Calu3 (cell line): ENCODE measurements at places on chromosomes 5 and 9.

DNA sequence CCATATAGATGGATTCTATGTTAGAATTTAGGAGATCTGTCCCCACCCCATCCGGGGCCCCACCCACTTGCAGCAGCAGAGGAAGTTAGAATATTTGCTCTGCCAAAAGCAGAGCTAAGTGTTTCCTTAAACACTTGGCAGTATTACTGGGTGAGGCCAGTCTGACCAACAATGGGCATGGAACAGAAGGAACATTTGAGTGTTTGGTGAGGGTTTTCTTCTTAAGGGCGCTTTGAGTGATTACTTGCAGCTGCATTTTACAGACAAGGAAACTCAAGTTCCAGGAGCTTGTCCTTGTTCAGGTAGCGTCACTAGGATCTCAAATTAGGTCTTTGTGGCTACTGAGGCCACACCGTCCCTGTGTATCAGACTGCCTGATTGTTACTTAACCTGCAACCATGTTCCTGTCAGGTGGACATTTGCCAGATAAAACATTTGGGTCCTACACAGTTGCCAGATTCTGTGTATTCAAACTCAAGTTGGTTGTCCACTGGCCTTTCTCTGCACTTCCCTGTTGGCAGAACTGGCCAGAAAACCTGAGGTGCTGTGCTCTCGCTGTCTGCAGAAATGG is 59.3 kb downstream of the SLC46A2 start:
- no peaks in the 10 kb centered on the region for H3K27me3 ChIP-seq
- no peaks in the 10 kb centered on the region for H3K36me3 ChIP-seq
- peak; percentile 28 for DNase-seq

GRCh38 chr5:179288101-179288808 is 57.0 kb downstream of the ADAMTS2 start:
- DNase-seq: no peak
- no peak overlapping the region for H3K27ac ChIP-seq
- H3K36me3 ChIP-seq: no peaks in the 10 kb centered on the region
- no peak overlapping the region for H3K4me3 ChIP-seq
- H3K4me1 ChIP-seq: no peaks in the 10 kb centered on the region
- H3K27me3 ChIP-seq: peaks cover 10% of the 10 kb centered on the region

DNA sequence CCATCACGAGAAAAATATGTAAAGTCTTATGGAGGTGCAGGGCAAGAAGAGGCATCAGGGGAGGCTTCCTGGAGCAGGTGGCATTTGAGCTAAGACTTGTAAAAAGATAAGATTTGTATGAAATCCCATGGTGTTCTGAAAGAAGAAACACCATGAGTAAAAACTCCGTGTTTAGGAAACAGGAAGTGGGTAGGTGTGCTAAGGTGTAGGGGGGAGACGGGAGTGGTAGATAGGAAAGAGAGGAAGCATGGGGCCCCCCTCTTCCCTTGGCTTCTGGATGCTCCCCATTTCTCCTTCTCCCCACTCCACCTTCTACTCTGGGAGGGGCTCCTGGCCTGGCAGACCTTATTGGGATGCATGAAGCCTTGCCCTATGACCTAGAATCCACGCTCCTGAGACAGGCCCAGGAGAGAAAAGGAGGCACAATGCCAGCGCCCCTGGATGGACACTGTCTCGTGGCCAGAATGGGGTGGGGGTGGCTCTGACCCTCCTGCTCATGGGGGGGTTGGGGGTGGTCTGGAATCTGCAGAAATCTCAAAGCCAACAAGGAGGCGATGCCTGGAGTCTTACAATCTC is 103.6 kb downstream of the GTF3C4 start:
- H3K27ac ChIP-seq: no peak overlapping the region
- no peaks in the 10 kb centered on the region for H3K27me3 ChIP-seq
- H3K4me1 ChIP-seq: no peaks in the 10 kb centered on the region
- no peak for DNase-seq
- no peak overlapping the region for H3K4me3 ChIP-seq

DNA sequence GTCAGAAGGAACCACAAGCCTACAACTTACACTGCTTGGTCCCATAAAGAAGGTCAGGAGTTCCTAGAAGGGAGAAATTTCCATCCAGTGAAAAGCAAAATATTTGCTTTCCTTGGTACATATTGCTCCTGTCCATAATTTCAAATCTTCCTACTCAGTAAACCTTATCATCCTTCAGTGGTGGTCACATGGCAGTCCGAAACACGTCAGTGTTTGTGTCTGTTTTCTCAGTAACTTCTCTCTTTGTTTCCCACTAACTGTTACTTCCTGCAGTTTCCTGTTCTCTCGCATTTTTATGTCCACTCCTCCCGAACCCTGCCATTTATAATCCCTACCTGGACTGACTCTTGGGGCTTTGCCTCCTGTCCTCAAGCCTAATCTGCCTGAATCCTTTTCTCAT is 129.1 kb downstream of the FANCC start:
- no peaks in the 10 kb centered on the region for H3K27me3 ChIP-seq
- H3K36me3 ChIP-seq: no peaks in the 10 kb centered on the region
- DNase-seq: no peak
- H3K4me1 ChIP-seq: no peaks in the 10 kb centered on the region

DNA sequence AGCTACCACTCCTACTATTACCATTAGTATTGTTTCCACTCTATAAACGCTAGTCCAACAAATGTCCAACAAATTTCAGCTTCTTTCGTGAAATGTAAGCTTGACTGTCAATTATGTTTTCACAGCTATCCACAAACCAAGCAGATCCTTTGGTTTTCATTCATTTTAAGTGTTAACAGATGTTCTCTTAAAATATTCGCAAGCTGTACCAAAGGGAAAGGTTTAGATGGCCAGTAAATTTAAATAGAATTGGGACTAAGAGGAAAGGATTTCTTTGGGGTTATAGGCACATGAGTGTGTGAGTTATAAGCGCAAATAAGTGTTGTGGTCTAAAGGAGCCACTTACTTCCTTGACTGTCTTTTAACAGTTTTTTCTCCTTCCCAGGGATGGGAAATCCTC is 136.8 kb upstream of the ADRA1B start:
- no peak overlapping the region for H3K27ac ChIP-seq
- H3K4me1 ChIP-seq: peaks cover 22% of the 10 kb centered on the region
- no peaks in the 10 kb centered on the region for H3K27me3 ChIP-seq

- no peaks in the 10 kb centered on the region for H3K36me3 ChIP-seq
- peaks cover 21% of the 10 kb centered on the region for H3K4me1 ChIP-seq
- H3K4me3 ChIP-seq: no peak overlapping the region
- no peak overlapping the region for H3K27ac ChIP-seq
- DNase-seq: no peak
- H3K27me3 ChIP-seq: no peaks in the 10 kb centered on the region
Measured at GRCh38 chr5:93070938-93071337, 510.1 kb downstream of the NR2F1-AS1 start.

DNA sequence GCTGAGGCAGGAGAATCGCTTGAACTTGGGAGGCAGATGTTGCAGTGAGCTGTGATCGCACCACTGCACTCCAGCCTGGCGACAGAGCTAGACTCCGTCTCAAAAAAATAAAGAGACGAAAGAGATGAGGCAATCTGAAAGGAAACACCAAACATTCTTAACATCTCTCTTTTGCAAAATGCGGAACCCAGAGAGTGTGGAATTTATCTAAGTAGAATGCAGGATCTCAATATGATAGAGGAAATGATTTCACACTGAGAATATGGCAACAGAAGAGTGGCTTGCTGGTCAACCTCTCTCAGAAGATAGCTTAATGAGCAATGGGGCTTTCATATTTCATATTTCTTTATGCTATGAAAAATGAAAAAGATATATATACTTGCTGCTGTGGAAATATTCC is 33.4 kb upstream of the PCA3 start:
- H3K4me1 ChIP-seq: no peaks in the 10 kb centered on the region
- H3K27ac ChIP-seq: no peak overlapping the region
- peaks cover 23% of the 10 kb centered on the region for H3K27me3 ChIP-seq

- DNase-seq: no peak
- H3K36me3 ChIP-seq: peaks cover 7% of the 10 kb centered on the region
- no peaks in the 10 kb centered on the region for H3K4me1 ChIP-seq
Measured at GRCh38 chr5:151224372-151224771, 480 bp upstream of the CCDC69 start.

- H3K36me3 ChIP-seq: no peaks in the 10 kb centered on the region
- DNase-seq: no peak
- H3K27me3 ChIP-seq: no peaks in the 10 kb centered on the region
- no peak overlapping the region for H3K27ac ChIP-seq
Measured at GRCh38 chr5:156670615-156671014, 179.5 kb upstream of the PPP1R2B start.

GRCh38 chr5:153907170-153907775 is 131.4 kb downstream of the FAM114A2 start:
- H3K27me3 ChIP-seq: peaks cover 31% of the 10 kb centered on the region
- H3K4me3 ChIP-seq: no peak overlapping the region
- no peaks in the 10 kb centered on the region for H3K36me3 ChIP-seq
- no peaks in the 10 kb centered on the region for H3K4me1 ChIP-seq
- no peak for DNase-seq

DNA sequence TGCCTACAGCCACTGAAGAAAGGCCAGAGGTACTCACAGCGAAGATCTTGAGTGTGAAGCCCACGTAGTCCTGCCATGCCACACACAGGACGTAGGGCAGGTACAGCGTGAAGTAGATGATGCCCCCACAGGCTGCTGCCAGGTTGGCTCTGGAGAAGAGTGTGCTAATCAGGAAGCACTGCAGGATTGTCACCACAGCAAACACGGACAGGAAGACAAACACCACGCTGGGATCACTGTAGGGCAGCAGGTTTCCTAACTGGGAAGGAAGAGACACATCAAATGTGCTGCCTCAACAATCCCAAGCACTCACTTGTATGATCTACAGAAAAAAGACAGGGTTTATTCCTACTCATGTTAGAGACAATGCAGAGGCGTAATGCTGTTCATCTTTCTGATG is 63.0 kb downstream of the NIPSNAP3B start:
- no peak for DNase-seq
- H3K27me3 ChIP-seq: no peaks in the 10 kb centered on the region
- H3K4me1 ChIP-seq: peaks cover 19% of the 10 kb centered on the region
- H3K4me3 ChIP-seq: no peak overlapping the region
- no peak overlapping the region for H3K27ac ChIP-seq
- no peaks in the 10 kb centered on the region for H3K36me3 ChIP-seq
